ENCODE measurements at places on chromosomes 7 and 10.

DNA sequence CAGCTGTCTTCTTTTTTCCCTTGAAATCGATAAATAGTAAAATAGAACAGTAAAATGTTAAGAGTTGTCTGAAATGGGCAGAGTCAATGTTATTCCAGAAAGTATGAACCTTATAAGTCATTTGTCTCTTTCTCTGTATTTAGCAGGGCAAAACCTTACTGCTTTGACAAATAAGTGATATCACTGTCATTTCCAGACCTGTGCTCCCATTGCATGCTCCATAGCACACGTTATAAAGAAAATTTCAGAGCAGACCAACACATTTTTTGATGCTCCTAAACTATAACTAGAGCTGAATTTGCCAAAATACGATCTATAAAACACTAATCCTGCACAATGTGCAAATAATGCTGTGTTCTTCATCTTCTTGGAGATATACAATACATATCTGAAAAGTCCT is 1.1 kb downstream of the A1CF start:
- no peak for DNase-seq

GRCh38 chr10:69419096-69419743 is 2.5 kb upstream of the TACR2 start:
- DNase-seq, result no peak

DNA sequence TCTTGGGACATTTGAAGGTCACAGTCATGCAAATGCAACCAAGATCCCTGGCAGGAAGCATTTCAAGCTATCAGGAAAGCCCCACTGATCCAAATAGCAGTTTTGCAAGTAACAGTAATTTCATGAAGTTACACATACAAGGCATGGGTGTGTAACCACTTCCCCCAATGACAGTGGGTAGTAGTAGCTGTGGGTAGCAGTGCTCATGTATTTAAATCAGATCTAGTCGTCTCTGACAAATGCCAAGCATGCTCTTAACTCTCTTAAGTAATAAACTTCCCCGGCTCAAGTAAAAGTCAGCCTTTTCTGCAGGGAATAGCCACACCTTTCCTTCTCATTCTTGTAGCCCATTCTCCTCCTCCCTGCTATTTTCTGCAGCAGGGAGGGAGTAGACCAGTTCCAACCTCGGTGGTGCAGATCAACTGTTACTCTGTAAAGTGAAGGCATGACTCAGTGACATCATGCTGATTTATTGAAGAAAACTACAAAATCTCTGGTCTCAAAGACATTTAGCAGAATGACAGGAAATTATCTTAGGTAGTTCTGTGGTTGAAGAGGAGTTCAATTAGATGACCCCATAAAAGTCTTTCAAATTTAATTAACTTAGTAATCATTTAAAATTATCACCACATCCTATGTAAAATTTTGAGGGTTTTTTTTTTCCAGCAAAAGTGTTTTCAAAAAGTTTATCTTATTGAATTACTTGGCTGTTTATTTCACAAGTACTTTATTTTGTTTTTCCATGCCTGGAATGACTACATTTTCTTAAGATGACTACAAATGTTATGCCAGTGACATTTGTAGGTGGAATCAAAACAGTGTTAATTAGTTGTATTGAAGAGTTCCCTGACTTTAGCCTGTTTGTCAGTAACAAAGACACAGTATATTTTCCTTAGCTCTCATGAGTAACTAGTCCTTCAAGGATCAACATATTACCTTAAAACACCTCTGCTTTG is 568.3 kb downstream of the INHBA start:
- DNase-seq, result no peak

DNA sequence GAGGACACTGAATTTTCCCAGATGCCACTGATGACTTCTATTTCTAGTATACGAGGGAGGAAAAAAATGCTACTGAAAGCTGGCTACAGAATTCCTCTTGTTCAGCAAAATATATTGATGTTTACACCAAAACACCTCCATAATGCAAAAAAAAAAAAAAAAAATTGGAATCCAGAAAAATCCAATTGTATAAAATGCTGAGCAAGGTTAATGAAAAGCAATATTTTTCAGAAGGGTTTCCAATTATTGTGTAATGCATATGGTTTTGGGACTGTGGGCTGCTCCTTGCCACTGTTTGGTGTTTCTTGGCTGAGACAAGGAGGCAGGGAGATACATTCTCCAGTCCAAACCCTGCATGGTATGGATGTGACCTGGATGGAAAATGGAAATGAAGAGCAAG is 83.8 kb downstream of the LSM5 start:
- DNase-seq, result no peak

DNA sequence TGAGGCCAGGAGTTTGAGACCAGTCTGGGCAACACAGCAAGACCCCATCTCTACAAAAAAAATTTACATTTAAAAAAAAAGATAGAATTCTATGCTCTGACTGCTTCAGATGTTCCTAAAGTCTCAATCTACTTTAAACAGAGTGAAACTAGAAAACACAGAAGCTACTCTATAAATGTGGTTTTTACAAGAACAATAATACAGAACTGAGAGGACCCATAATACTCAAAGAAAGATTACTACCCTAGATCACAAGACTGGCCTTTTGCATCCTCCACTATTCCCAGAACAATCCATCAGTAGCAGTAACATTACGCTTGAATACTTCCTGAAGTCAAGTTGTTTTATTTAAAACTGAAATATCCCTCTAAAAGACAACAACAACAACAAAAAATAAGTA is 119.4 kb downstream of the ZFAND4 start:
- no peak for DNase-seq

DNA sequence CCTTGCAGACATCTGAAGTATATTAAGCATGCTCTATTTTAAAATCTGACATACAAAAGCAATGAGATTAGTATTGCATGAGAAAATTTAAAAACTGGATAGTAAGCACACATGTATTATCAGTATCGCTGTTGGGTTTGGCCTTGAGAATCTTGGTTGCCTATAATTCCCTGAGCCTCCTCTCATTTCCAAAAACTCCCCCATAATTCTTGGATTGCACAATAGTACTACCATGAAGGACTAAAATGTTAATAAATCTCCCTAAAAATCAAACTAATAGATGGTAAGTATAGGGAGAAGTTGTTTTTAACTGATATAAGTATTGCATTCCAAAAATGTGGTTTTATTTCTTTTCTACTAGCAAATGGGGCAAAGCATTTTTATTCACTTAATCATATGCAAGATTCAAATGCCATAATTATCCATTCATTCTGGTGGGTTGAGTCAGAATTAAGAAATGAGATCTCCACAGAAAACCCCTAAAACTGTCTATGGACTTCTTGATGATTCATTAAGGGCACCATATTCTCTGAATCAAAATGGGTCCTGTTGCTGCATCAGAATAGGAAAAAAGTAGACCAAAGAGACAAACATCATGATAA is 10.3 kb upstream of the VIM start:
- no peak for DNase-seq

GRCh38 chr10:85149766-85150165 is 821.4 kb downstream of the CCSER2 start:
- DNase-seq, result no peak

- peak; percentile 12 for DNase-seq
Measured at GRCh38 chr7:136405931-136406777, 429.0 kb upstream of the MTPN start.

GRCh38 chr10:54284526-54285193 is 516.4 kb downstream of the PCDH15 start:
- DNase-seq, result no peak

- DNase-seq, result no peak
Measured at GRCh38 chr7:158228986-158229385, 358.6 kb downstream of the PTPRN2 start.

DNA sequence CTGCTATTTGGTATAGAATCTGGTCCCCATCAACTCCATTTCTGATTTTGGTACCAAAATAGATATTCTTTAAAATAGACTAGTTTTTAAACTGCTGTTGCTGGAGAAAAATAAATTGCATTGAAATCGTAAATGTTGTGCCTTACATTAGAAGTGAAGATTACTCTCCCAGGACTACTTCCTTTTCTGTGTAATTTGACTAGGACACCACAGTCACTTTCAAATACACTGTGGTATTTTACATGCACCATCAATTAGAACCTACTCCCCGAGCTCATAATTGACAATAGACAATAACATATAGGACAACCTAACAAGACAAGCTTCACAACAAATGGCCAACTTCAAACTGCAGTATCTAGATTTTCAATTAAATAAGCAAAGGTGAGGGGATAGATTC is 211.5 kb downstream of the DGKB start:
- DNase-seq, result no peak

GRCh38 chr7:70042533-70042932 is 444.3 kb downstream of the AUTS2 start:
- no peak for DNase-seq
